ENCODE measurements at places on chromosomes 7 and 10.
A peak's percentile ranks its signal among the peaks of the same experiment; 100 is the strongest.

DNA sequence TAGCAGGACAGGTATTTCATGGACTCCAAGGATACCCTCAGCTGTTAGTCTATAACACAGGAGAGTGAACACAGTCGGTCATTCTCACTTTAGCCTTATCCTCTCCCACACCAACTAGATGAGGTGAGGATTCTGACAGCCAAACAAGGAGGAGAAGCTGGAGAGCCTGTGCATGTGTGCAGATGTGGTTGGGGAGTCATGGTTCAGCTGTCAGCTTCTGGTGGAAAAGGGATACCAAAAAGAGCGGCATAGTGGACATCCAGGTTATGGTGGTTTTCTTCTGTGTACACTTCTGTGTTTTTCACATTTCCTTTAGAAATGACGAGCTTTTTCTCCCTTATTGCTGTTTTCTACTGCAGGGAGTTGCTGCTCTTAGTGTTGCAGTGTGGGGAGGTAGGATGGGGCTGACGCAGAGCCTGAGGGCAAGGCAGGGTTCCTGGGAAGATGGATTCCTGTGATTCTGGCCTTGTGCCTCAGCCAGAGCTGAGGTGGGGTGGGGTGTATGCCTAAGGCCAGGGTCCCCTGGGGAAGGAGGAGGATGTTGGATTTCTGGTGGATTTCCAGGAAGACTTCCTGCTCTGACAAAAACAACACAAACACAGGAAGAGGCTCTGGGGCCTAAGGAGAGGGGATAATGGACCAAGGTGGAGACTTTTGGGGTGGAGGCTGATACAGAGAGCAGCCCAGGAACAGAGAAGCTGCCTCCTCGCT is 26.6 kb downstream of the PLAU start:
- no peak for DNase-seq

DNA sequence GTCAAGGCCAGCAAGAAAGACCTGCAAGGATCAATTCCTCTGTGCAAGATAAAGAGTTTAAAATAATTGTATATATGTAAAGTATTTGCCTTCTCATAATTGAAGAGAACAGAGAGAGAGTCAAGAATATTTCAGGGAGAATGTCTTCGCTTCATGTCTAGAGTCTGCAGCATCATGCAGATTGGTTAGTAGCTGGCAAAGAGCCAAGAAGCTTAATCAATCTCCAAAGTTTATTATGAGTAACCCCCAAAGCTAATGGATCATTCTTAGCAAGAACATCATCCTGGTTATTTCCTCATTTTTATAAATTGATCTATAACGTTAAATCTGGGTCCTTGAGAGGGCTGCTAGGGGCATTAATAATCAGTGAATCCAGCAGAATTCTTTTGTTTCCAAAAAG is 38.9 kb upstream of the CTBP2 start:
- DNase-seq = no peak

- DNase-seq = no peak
Observed at GRCh38 chr10:77359287-77359691, 278.3 kb downstream of the KCNMA1 start.

DNA sequence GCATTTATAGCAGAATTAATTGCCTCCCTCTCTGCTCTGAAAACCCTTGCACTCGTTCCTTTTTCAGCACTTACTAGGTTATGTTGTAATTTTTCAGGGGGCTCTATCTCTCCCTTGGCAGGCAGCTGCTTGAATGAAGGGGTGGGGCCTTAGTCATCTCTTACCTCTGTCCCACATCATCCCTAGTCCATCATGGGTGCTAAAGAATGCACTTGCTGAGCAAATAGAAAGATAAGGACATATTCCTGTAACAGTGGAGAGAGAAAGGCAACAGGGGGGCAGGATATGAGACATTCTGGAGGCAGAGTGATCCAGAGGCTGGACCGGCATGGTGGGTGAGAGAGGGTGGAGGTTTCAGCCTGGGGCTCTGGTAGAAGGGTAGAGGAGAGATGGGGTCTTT is 60.0 kb downstream of the MINDY4 start:
- no peak for DNase-seq

DNA sequence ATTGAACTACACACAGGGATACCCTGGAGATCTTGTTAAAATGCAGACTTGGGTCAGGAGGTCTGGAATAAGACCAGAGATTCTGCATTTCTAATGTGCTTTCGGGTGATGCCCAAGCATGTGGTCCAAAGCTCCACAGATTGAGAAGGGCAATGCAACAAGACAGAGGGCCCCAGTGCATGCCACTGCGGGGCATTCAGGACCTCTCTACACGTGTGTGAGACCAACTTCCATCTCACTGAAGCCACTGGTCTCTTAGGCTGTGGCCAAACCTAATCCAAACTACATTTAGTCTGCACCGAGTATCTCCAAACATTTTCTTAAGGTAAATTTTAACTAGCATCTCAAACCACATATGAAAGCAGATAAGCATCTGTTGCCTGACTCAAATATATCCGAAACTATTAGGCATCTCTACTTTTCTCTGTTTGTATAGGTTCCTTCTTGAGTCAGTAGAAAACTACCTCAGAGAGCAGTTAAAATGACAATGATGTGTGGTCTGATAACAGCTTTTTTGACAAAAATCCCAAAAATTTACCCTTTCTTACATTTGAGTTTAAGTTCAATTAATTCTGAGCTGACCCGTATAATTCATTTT is 107.5 kb downstream of the ELMO1 start:
- DNase-seq = no peak

DNA sequence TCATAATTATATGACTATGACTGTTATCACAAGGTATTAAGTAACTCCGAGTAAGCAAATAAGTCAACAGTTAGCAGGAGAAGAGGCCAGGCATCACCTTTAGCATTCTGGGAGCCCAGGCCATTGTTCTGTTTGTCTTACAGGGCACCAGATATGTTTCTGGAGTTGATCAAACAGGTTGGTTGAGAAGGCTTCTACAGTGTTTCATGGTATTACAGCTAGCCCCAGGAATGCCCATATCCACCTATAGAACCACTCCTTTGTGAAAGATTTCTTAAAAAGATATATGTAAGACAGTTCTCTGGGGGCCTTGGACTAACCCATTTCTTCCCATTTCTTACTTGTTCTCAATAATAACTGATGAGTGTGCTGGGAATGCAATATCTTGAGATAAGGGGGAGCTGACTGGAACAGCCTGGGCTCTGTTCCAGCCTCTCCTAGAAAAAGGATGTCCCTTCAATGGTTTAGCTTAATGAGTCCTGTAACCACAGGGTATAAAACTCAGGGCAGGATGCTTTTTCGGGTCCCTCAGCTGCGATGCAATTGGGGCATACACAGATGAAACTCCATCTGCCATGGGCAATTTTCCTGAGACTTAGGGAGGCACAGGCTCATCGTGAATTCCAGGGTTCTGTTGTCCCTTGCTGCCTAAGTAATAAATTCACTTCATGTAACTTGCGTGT is 286.4 kb downstream of the BAMBI start:
- no peak for DNase-seq

GRCh38 chr10:19819419-19820033 is 3.3 kb downstream of the PLXDC2 start:
- DNase-seq = no peak

DNA sequence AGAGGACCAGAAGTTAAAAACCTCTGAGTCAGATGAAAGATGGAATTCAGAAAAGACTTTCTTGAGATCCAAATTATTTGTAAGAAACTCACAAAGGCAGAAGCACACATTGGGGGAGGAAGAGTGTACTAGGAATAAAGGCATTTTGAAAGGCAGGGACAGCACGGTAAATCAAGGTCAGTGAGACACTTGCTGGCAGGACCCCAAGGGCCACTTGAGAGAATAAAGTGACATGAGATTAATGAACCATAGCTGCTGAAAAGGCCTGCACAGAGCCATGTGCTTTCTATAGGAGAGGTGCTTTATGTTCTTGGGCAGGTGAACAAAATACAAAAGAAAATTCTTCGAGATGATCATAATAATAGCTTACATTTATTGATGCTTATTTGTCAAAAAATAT is 929.9 kb upstream of the MBL2 start:
- peak; percentile 21 for DNase-seq

- no peak for DNase-seq
Observed at GRCh38 chr7:17367502-17367901, 69.0 kb downstream of the AHR start.

DNA sequence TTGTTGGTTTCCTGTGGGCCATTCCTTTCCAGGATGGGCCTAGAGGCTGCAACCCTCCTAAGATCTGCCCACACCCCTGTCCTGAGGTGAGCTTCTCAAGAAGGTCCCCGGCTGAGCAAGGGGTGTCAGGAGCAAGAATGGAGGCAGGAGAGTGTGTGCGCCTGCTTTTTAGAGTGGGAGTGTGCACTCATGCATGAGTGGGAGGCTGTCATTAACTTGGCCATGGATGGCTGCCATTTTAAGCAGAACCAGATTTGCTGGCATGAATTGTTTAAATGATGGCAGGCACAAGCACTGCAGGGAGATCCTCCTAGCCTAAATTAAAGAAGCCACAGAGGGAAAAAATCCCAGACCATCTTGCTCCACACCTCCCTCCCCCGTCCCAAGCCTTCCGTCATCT is 2.9 kb upstream of the SGPL1 start:
- DNase-seq = peak; percentile 68

GRCh38 chr10:60490013-60490412 is 100.3 kb upstream of the ANK3 start:
- no peak for DNase-seq

DNA sequence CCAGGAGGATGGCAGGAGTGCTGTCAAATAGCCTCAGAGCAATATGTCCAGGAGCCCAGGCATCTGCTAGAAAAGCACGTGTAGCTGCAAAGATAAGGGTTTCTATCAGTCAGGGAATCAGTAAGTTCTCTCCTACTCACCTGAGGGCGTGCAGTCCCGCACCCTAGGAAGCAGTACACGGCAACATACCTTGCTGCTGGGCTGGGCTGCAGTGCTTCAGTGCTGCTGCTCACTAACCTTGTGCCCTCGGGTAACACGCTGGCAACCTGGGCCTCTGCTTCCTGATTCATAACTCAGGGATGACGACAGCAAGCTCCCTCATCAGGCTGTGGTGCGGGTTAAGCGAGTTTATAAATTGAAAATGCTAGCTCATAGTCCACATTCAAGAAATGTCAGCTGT is 29.5 kb upstream of the CCNY start:
- no peak for DNase-seq

- no peak for DNase-seq
Observed at GRCh38 chr7:73698410-73698809, 15.0 kb downstream of the BUD23 start.

DNA sequence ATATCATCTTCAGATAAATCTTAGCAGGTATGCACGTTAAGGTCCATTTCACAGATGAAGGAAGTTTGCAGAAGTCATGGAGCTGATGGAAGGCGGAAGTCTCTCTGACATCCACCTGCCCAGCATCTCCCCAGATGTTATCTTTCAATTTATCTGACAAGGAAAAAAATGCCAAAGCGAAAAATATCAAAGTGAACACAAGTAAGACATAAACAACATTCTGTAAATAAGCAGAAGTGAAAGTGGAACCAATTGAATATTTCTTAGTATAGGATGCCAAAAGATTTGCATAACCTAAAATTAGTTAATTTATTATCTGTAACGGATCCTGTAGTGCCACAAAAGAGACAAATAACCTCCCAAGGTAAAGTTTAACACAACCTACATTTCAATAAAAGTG is 73.6 kb upstream of the NEBL start:
- no peak for DNase-seq

- no peak for DNase-seq
Observed at GRCh38 chr10:21515361-21516241, 9.9 kb downstream of the SKIDA1 start.

- no peak for DNase-seq
Observed at GRCh38 chr10:119116326-119116951, 12.5 kb downstream of the DENND10 start.

DNA sequence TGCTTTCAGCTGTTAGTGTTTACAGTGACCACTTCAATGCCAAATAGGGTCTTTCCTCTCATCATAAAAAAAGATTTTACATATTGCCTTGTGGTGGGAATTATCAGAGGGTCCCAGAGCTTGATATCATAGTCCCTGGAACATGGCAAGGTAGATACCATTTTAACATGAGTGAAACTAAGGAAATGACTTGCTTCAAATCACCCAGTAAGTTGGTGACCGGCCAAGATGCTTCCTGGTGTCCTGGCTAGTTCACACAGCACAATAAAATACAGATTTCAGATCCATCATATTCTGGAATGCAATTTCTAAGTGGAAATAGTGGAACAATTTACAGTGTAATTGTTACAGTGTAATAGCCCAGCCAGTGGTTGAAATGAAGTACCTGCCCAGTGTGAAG is 36.6 kb downstream of the CNNM1 start:
- no peak for DNase-seq

DNA sequence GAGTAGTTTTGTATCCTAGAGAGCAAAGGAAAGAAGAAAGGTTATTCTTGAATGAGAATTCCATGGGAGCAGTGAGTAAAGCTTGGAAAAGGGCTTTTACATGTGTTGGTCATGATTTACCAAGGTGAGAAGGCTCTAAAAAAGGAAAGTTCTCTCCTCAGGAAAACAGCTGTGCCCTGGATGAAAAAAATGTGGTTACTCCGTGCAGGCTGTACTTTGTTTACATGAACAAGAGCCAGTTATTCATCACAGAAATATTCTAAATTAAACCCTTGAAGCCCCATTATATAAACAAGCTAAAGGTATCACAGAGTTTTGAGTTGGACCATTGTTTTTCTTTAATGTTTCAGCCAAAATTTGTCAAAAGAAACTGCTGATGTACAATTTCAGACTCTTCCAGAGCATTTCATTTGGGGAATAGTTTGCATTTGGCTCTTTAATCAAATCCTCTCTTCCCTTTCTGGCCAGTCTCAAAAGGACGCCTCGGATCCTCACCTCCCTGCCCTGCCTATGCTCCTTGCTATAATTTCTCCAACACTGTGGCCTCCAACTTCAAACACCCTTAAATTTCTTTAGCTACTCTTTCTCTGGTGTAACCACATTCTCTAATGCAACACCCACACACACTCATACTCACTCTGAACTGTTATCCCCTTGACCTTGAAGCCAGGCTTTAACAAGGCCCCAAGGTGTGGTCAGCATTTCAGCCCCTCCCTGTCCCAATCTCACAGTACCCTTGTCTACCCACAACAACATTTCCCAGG is 47.4 kb downstream of the AFAP1L2 start:
- no peak for DNase-seq

- DNase-seq = no peak
Observed at GRCh38 chr7:103951311-103951710, 38.1 kb downstream of the RELN start.

GRCh38 chr10:129605986-129606518 is 139.0 kb downstream of the MGMT start:
- DNase-seq = peak; percentile 13
